ENCODE measurements at places on chromosomes 1 and 21.

DNA sequence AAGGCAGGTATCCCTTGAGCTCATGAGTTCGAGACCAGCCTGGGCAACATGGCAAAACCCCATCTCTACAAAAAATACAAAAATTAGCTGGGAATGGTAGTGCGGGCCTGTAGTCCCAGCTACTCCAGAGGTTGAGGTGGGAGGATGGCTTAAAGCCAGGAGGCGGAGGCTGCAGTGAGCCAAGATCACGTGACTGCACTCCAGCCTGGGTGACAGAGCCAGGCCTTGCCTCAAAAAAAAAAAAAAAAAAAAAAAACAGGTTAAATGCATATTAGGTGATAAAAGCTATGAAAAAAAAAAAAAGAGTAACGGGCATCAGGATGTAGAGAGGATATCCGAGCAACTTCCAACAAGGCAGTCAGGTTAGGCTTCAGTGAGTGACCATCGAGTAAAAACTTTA, 2.8 kb upstream of the SRRM1 start:
- DNase-seq: no peak

DNA sequence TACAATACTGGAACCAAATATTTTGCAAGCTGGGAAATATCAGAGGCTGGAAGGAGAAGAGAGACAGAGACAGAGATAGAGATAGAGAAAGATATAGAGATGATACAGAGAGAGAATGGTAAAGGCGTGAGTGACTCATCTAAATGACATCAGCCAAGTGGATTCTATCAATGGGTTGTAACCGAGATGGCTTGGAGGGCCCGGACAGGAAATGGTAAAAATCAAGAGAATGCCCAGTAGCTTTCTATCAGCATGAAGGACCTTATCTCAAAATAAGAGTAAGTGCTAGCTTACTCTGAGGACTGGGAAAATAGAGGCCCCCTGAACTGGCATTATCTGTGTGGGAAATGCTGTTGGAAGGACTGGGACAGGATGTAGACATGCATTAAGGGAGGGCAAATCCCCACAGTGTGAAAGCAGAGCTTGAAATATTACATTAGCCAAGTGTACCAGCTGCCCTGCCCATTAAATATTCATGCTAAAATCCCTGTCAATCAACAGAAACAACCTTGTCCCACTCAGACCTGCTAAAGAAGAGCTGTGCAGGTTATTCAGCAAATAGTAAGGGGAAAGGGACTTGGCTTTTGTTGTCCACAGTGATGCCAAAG, 76.6 kb upstream of the ZNF644 start:
- no peak for DNase-seq

- no peak for DNase-seq
Observed at GRCh38 chr1:54278941-54279422, 79.0 kb downstream of the MRPL37 start.

- DNase-seq: no peak
Observed at GRCh38 chr1:118160806-118161205, 24.2 kb downstream of the SPAG17 start.

DNA sequence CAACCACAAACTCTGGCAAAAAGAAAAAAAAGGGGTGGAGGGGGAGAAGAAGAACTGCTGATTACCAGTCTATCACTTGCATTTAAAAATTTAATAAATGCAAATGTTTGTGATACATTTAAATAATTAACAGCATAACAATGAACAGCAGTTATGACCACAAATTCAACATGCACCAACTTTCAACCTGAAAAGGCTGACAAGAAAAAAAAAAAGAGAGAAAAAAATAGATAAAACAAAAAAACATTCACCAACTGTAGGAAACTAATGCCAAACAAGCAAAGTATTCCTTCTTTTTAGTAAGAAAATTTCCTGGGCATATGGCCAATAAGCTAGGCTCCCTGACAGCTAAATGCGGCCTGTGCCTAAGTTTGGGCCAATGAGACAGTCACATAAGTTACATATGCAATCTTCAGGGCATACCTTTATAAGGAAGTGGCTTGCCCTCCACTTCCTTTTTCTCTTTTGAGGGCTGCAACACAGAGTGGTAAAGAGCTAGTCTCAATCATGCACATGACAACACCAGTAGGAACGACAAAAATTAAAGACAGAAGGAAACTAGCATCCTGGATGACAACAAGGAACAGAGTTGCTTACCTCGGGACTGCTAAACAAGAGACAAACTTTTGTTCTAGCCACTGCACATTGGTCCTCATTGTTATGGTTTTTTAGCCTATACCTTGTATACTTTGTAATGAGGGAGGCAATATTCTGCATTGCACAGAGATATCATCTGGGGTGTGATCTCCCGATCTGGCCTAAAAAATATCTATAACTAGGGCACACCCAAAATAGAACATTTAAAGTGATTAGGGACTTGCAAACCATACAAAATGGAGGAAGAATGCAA, 24.2 kb upstream of the PHTF1 start:
- peak; percentile 4 for DNase-seq

DNA sequence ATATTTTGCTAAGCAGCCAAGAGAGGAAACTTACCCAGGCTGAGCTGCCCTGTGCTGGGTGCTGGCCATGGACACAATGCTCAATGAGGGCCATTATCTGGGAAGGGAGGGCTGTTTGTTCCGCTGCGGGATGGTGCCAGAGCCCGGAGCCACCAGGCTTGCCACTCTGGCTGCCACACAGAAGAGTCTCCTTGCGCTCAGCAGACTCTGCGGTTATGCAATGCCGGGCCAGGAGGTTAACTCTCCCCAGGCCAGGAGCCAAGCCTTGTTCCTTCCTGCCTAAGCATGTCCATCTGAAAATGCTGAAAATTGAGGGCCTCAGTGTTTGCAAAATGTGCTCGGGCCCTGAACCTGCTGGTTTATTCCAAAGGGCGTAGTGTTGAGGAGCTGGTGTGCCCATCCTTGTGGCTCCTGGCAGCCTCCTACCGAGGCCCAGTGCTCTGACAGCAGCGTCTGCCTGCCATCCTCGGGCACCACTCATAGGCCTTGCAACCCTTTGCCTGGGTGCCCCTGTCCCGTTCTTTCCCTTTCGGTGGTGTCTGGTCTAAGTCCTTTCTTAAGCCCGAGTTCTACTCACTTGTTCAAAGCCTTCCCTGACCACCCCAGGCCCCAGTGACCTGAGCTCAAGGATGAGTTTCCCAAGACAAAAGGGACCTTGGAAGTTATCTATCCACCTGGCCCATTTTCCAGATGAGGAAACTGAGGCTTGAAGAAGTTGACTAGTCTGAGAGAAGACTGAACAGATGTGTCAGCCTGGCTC, 133.8 kb upstream of the EDN2 start:
- DNase-seq: peak; percentile 76

All from hypothalamus (tissue), 51 donors.